ENCODE measurements at places on chromosomes 2 and 18.

GRCh38 chr18:72986103-72986502, 118.3 kb upstream of the NETO1 start:
- DNase-seq = no peak

- DNase-seq = no peak
These were observed 140.5 kb upstream of the GYPC start for GRCh38 chr2:126515471-126515870.

DNA sequence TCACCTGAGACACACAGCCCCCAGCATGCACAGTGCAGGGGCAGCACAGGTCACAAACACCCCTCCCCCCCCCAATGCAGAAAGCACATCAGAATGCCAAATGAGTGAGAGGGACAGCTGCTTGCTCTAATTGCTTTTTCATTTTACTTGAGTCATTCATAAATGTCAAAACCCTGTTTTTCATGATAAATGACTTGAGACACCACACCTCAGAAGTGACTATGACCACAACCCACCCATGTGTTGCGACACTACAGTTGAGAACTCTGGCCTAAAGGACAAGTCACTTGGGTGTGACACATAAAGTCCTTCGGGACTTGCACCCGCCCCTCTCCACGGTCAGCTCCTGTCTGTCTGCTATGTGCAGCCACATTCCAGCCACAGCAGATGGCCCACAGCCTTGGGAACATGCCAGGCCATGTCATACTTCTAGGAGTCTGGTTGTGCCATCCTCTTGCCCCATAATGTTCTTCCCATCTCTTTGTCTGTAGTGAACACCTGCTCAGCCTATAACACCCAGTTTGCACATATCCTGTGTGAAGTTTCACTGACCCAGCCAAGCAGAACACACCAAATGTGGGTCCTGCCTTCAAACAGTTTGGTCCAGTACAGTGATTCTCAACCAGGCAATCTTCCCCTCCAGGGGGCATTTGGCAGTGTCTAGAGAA, 30.2 kb upstream of the RIOK3 start:
- peak; percentile 97 for DNase-seq

DNA sequence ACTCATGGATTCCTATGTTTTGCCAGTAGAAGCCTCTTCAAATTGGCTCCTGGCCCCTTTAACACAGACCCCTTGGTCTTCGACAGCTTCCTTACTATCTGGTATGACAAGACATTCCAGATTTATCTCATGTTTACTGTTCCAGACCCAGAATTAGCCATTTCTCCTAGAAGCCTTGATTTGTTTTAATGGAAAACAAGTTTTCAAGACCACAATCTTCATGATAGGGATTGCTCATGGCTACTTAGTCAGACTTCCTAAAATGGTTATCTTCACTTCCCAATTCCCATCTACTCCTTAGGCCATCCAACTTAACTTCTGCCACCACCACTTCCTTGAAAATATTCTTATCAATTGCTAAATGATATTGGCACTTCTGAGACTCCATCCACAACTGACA, 63.2 kb downstream of the TTC32 start:
- DNase-seq = no peak

- DNase-seq = no peak
These were observed 72.2 kb downstream of the BCL2L11 start for GRCh38 chr2:111192776-111193368.

GRCh38 chr2:169980643-169981042, 153.4 kb downstream of the UBR3 start:
- DNase-seq = no peak

DNA sequence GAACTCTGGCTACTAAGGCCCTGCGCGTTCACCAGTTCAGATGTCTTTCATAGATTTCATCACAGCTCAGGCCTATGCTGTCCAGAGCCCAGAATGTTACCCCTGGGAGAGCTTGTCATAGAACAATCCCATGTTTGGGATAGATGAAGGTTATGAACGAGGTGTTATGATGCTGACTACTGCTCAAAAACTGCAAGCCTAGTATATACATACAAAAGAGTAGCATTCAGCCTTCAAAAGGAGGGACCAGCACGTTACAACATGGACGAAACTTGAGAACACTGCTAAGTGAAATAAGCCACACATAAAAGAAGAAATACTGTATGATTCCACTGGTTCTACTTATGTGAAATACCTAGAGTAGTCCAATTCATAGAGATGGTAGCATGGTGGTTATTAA, 401.9 kb downstream of the NBAS start:
- DNase-seq = no peak

DNA sequence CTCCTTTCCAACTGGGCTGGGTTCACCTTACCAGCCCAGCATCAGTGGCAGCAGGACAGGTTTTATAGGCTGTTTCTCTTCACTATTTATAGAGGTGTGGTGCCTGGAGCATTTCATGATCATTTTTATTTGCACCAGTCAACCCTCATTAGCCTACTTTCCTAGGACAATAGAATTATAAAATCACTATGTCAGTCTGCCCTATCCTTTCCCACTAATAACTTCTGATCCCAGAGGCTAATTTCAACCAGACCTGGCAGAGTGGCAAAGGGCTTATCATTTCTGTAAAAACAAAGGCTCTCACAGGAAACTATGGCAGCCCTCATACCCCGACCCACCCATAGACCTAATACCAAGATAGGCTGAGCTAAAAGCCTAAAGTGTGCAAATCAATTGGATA, 243.5 kb upstream of the TMEFF2 start:
- DNase-seq = no peak

GRCh38 chr2:56211048-56211447, 27.3 kb downstream of the CCDC85A start:
- no peak for DNase-seq

DNA sequence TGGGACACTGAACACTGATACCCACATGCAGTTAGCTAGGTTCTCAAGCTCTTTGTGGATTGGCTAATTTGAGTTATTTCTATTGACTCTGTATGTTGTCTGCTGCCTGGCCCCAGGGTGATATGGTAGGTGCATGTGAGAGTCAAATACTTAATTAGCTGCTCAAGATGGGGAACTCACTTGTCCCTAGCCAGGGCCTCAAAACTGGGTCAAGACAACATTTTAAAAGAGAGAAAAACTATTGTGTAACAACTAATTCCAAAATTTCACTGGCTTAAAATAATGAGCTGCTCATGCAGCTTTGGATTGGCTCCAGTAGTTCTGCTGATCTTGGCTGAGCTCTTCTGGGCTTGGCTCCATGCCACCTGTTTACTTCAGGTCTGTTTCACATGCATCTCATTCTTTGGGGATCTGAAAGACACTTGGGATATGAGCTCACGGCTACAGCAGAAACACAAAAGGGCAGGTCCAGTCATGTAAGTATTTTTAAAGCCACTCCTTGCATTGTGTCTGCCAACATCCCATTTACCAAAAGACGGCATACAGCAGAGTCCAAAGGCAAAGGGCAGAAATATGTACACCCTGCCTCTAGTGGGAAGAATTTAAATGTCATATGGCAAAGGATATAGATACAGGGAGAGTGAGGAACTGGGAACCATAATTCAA, 716.8 kb downstream of the SUCLG1 start:
- DNase-seq = no peak

DNA sequence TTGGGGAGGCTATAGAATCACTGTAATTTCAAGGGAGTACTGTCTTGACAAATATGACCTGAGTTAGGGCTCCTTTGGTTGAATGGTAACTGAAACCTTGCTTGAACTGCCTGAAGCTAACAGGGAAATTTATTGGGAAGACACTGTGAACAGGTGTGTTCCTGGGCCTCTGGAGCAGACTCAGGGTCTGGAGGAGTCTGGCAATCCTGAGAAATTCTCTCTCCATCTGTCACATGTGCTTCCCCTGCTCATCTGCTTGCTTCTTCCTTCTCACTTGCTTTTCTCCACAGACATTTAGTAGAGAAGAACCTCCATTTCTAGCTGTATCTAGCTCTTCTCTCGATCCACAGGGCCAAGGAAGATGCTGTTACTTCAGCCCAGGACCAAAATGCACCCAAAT, 476.5 kb downstream of the LRP1B start:
- DNase-seq = no peak

DNA sequence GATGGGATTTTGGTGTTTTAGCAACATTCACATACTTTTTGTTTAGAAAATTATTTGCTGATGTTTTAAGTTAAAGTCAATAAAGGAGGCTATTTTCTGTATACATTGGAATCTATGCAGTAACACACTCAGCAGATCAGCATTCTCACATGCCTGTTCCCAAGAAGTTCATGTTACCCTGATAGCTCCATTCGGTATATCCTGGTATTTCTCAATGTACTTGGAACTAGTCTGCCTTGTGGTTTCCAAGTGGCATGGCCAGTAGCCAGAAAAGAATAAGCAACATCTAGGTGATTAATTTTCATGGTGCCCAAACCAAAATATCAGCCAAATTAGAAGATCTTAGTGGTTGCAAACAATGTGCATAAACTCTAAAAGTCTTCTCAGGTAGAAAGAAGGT, 5.2 kb upstream of the NCAPH start:
- DNase-seq = no peak

- peak; percentile 71 for DNase-seq
These were observed at the start of gene EGR4 for GRCh38 chr2:73293534-73294171. Gene EGR4 (minus strand): TSS chr2:73293548. CDS start chr2:73293317, 231 bp downstream.

- DNase-seq = no peak
These were observed 13.0 kb downstream of the HDAC4 start for GRCh38 chr2:239387811-239388210.

GRCh38 chr2:229196448-229196847, 74.6 kb downstream of the PID1 start:
- DNase-seq = no peak

GRCh38 chr2:157509744-157510143, 65.9 kb upstream of the CYTIP start:
- DNase-seq = no peak

DNA sequence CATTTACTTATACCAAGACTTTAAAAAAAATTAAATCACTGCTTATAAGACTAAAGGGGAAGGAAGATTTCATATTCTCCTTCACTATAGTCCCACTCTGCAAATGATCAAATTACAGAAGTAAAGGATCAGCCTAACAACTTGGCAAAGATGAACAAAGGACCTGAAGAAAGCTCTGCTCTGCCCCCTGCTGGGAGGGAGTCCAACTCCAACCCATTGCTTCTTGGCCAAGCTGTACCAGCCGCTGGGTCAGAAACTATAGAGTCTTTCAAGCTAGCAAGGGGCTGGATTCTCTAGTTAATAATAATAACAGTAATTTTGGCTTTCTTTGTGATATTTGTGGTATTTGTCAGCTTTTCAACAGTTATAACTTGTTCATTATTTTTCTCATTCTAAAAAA, 927.0 kb upstream of the CRIM1 start:
- no peak for DNase-seq

DNA sequence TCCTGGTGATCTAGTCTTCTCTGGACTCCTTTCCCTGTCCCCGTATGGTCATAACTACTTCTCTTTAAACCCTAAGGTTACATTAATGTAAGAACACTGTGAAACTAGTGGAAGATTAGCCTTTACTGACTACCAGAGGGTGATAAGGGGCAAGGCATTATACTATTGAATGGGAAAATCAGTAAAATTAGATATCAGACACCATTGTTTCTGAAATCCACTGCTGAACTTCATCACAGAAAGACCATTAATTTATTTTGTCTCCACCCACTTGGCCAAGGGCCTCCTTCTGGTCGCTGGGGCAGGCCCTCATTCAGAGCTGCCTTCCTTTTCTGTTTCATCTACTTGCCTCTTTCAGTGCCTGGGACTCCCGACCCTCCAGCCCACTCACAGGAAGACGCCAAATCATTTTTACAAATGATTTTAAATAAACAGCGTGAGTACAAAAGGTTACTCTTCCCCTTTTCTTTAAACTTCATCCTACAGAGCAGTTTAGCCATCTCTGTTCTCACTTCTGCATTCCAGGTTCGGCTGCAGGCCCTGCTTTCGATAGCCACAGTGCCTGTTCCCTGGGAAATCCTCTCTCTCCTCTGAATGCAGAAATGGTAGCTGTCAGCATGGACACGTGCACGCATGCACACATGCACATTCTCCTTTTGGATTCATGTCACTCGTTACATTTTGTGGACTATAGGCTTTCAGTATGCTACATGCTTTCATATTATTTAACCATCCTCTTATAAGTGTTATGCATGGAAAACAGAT, 70.3 kb upstream of the DOCK10 start:
- DNase-seq = peak; percentile 59

DNA sequence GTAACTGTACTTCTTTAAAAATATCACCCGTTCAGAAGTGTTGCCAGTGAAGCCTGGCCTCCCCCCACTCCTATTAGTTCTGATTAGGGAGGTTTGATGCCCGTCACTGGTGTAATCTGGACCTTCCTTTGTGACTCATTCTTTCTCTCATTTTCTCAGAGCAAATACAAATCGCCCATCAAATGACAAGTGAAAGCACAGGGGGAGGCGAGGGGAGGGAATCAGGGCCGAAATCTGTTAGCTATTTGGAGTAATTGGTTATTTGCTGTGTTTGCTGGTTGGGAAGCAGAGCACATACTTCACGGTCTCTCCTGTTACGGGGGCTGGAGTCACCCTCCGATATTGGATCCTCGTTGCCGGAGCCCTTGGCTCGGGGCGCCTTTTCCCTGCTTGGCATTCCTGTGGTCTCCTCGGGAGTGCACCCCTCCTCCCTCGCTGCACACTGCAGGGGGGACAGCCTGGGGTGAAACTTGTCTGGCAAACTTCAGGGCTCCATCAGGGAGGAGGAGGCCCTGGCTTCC, 178.1 kb downstream of the DYSF start:
- no peak for DNase-seq

DNA sequence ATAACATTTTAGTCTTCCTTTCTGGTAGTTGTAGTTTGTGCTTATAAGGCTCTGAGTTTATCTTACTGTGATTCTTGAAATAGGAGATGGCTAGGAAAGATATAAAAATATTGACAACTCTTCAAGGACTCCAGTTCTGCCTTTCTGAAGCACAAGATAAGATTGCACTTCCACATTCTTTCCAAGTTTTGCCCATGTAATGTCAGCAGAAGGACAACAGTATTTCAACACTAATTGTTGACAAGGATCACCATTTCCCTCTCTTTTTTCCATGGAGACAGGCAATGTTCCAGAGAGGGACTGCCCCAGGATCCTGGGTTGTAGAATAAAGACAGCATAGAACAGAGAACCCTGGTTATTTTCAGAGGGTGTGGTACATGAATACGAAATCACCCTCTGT, 279.1 kb upstream of the CNTNAP5 start:
- DNase-seq = no peak

DNA sequence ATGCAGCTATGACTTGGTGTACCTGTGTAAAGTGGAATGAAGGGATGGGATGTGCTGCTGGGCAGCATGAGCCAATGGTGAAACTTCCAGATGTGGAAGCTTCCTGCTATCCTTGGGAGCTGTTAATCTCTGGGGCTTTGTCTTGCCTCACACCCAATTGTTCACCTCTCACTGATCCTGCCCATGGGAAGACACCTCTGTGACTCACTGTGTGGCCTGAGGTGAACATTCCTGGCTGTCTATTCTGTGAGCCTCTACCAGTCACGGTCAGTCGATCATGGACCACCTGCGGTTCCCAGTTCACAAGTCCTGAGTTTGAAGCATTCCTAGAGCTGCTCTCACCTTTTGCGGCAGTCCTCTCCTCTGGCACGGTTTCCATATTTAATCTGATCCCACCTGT, 12.1 kb downstream of the NEURL3 start:
- DNase-seq = no peak

GRCh38 chr2:22897428-22897827, 487.6 kb upstream of the KLHL29 start:
- DNase-seq = no peak

- DNase-seq = no peak
These were observed 633 bp upstream of the ILKAP start for GRCh38 chr2:238203973-238204683.

GRCh38 chr2:203437511-203437910, 97.6 kb downstream of the RAPH1 start:
- no peak for DNase-seq

GRCh38 chr2:58435246-58435645, 194.1 kb upstream of the FANCL start:
- DNase-seq = no peak
